Mesothelial cell of epicardium (in vitro differentiated cells): ENCODE measurements at places on chromosomes 2 and 18.
A peak's percentile ranks its signal among the peaks of the same experiment; 100 is the strongest.

- no peak for DNase-seq
Observed at GRCh38 chr2:40321016-40321623, 130.8 kb downstream of the SLC8A1 start.

- no peak for DNase-seq
Observed at GRCh38 chr2:240165034-240165433, 24.6 kb upstream of the OTOS start.

- DNase-seq, result no peak
Observed at GRCh38 chr18:79515331-79515730, 119.6 kb downstream of the NFATC1 start.

- DNase-seq, result no peak
Observed at GRCh38 chr2:129732630-129733026, 246.8 kb upstream of the RAB6C start.

DNA sequence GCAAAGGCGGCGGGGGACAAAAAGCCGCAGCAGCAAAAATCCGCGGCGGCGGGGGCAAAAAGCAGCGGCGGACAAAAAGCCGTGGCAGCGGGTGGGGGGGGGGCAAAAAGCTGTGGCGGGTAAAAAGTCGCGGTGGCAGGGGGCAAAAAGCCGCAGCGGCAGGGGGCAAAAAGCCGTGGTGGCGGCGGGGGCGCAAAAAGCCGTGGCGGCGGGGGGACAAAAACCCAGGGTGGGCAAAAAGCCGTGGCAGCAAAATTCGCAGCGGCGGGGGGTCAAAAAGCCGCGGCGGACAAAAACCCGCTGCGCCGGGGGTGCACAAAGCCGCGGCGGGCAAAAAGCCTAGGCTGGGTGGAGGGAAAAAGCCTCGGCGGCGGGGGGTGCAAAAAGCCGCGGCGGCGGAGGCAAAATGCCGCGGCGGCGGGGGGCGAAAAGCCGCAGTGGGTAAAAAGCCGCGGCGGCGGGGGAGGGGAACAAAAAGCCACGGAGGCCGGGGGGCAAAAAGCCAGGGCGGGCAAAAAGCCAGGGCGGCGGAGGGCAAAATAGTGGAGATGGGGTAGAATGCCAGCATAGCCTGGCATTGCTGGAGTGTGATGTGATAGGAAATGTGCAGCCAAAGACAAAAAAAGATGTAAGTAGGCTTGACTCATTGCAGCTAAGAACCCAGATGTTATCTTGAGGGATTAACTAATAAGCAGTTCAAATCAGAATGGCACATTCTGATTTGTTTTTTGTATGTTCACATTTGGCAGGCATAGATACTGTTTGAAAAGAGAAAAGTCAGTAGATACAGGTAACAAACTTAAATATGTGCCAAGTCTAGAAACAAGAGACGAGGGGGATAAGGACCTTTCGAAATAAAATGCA, 1076.3 kb downstream of the RPIA start:
- DNase-seq, result no peak

DNA sequence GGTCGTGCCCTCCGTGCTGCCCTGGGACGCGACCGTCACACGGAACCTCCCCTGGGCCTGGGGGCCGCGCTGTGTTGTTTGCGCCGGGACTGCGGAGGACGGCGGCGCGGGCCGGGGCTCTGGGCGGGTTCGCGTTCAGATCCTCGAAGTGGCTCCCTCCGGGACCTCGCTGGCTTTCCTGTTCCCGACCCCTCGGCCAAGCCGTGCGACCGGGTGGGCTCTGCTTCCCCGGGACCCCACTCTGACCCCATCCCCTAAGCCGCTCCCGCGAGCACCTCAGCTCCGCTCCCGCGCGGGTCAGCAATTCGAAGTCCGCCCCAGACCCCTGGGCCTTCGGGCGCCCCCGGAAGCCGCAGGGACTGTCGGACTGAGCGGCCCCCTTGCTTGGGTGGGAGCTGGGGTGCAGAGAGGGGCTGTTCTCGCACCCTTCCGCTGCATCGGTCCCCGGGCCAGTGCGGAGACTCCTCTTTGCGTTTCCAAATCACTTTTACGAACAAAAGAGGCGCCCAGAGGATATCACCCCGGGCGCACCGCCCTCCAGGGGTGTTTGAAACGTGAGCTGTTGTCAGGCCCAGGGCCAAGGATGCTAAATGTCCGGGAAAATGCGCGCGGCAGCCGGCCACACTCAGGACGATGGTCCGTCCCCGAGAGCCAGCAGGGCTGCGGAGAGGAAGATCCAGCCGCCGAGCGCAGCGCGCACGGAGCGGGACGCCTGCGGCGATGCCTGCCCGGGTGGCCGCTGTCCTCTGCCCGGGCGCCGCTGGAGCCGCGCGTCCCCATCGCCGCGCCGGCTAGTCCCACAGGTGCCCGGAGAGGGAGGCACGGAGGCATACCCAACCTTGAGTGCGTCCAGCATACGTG, 73.5 kb downstream of the ZCCHC2 start:
- DNase-seq, result peak; percentile 37

GRCh38 chr2:212027681-212028628, 510.6 kb downstream of the ERBB4 start:
- no peak for DNase-seq

DNA sequence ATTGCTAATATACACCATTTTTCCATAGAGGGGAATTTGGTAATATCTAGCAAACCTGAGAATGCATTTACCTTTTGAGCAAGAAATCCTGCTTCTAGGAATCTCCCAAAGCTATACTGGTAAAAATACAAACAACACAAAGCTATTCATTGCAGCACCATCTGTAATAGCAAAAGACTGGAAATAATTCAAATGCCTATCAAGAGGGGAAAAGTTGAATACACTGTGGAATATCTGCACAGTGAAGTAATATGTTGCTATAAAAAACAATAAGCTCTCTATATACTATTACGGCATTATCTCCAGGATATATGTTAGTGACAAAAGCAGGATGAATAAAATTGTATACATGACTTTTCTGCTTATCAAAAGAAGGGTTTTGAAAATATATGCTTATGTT, 112.3 kb upstream of the CHAC2 start:
- DNase-seq, result no peak

DNA sequence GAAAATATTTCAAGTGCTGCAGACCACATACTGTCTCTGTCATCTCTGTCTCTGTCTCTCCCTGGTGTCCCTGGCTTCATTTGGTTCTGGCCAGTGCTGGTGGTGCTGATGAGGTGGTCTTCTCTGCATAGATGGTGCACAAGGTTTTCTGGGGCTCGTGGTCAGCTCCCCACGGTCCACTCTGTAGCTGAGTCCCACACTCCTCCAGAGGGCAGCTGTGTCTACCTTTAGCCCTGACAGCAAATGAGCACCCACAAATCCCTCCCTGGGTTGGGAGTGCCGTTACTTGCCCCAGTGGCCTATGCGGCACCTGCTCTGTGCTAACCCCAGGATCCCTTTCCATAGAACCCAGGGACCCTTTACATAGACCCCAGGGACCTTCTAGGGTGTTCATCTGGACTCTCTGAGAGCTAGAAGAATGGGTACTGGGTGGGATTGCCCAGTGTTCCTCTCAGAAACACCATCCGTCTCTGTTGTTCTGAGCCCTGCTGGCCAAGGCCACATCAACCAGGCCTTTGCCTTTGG, 129.3 kb downstream of the CAPN13 start:
- DNase-seq, result no peak

DNA sequence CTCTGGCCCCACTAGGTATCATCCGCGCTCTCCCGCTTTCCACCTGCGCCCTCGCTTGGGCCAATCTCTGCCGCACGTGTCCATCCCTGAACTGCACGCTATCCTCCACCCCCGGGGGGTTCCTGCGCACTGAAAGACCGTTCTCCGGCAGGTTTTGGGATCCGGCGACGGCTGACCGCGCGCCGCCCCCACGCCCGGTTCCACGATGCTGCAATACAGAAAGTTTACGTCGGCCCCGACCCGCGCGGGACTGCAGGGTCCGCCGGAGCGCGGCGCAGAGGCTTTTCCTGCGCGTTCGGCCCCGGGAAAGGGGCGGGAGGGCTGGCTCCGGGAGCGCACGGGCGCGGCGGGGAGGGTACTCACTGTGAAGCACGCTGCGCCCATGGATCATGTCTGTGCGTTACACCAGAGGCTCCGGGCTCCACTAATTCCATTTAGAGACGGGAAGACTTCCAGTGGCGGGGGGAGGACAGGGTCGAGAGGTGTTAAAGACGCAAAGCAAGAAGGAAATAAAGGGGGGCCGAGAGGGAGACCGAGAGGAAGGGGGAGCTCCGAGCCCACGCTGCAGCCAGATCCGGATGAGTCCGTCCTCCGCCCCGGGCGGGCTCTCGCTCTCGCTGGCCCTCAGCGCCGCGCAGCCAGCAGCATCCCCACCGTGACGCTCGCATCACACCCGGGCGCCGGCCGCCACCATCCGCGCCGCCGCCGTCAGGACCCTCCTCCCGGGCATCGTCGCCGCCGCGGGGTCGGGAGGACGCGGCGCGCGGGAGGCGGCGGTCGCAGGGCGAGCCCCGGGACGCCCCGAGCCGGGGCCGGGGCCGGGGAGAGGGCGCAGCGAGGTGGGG, 664 bp downstream of the NETO1 start:
- DNase-seq, result no peak

DNA sequence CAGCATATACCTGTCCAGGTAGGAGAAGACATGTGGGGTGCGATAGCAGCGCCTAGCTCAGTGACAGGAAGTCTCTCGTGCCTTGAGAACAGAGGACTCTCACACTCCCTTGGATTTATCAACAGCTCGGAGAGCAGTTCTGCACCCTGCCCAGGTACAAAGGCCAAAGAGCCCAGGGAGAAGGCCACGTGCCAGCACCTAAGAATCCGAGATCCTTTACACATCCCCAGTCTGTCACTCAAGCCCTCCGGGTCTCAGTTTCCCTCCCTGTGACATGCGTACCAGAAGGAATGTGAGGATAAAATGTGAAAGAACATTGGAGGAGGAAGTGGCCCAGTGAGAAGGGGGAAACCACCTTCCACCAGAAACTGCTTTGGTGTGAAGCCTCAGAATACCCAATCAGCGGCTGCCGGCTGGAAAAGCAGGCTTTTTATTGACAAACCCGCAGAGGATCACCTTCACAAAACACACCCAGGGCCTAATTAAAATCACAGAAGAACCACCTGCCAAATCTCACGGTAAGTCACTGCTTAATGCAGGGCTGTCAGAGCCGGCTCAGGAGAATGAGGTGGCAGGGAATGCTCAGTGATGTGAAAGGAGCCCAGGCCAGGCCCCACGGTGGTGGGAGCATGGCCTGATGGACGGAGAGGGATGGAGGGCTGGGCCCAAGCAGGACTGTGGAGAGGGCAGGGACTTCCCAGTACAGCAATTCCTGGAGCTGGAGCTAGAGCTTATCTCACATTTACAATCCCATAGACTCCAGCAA, 66.3 kb downstream of the MYO5B start:
- no peak for DNase-seq

GRCh38 chr18:25568986-25569385, 217.0 kb upstream of the ZNF521 start:
- DNase-seq, result no peak

DNA sequence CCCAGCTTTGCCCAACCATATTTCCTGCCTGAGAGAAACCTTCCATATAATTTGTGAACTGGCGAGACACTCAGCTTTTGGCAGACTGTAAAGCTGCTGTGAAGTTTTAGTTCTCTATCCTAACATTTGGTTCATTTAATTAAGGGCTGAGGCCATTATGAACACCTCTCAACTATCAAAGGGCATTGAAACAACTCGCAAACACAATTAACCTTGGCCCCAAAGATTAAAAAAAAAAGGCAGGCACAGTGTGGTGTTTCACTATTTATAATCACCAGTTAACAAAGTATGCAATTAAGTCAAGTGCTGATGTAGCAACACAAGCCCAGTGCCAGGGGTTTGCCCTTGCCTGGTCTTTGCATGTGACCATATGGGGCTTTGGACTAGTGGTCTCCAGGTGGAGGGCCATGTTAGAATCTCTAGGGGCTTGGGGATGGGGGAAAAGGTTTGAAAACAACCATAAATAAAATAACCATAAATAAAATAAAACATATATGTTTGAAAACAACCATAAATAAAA, 297.6 kb upstream of the SKOR2 start:
- DNase-seq, result no peak

- no peak for DNase-seq
Observed at GRCh38 chr2:178589335-178589734, 109.1 kb downstream of the PLEKHA3 start.

GRCh38 chr2:113209646-113210171, 35.9 kb downstream of the PSD4 start:
- DNase-seq, result no peak

DNA sequence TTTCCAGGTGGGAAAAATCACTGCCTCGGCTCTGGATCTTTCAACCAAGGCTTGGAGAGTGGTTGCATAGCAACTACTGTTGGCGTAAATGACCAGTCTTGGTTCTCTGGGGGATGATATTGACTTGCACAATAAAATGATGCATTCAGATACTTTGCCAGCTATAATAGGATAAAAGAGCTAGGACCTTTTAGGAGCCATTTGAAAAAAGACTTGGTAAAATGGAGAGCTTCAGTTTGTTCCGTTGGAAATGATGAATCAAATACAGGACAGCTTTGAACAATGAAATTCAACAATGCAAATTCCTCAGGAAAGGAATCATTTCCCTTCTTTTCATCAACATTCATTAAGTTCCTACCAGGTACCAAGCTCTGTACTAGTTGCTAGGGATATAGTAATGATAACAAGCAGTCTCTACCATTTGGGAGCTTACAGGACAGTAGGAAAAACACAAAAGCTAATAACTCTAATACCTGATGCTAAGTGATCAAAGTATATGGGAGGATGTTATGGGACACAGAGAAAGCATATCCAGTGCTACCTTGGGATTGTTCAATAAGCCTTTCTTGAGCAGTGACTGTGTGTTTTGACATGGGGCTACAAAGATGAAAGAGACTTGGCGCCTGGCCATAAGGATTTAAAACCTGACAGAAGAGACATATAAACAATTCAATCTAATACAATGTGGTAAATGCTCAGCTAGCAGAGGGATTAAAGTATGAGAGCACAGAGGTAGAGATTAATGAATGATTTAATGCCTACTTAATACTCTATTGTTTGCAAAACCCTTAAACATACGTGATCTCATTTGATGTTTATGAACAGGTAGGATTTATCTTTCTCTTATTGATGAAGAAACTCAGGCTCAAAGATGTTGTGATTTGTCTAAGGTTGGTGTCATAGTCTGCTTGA, 110.7 kb downstream of the QPCT start:
- DNase-seq, result no peak

- no peak for DNase-seq
Observed at GRCh38 chr2:8623576-8623957, 58.3 kb upstream of the ID2 start.

- no peak for DNase-seq
Observed at GRCh38 chr2:126881591-126881990, 17.1 kb upstream of the TEX51 start.

- DNase-seq, result no peak
Observed at GRCh38 chr18:64097497-64097896, 51.4 kb downstream of the LINC00305 start.

GRCh38 chr2:224875841-224876240, 159.7 kb upstream of the CCDC195 start:
- DNase-seq, result no peak

- DNase-seq, result no peak
Observed at GRCh38 chr2:204503869-204504268, 41.4 kb upstream of the PARD3B start.
